ENCODE measurements at places on chromosomes 12 and 14. TPM values are rescaled to one million over a fixed set of nuclear protein-coding genes. Genes with fewer than 3 reads are reported as not detected.

DNA sequence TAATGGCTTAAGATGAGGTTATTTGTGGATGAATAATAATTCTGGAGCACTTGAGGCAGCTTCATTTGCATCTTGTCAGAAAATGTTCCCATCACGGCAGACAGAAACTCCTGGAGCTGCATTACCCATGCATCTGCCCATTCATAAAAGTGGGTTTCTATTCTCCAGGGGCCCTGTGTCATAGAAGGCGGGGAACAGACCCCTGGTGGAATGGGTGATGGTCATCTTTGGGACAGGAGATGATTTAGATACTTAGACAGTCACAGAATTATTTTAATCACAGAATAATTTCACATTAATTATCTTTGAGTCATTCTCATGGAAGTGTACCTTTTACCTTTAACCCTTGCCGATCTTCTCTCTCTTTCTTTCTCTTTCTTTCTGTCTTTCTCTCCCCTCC lies 980.7 kb upstream of the TMEM132C start:
- no peak for DNase-seq

OTUB2 gene
- 3.2 TPM for total RNA-seq

GUCY2C gene
- not detected for total RNA-seq

PTCSC3 gene
- total RNA-seq, result not detected

TSHR gene
- total RNA-seq, result not detected

GRCh38 chr12:108825201-108825950 lies 32.0 kb downstream of the SSH1 start:
- no peak for DNase-seq

- no peak for DNase-seq
These were observed 9.8 kb downstream of the CTDSP2 start for GRCh38 chr12:57836442-57837375.

TAS2R31 gene
- total RNA-seq, result 0.37 TPM

TOMM20L gene
- not detected for total RNA-seq

DNA sequence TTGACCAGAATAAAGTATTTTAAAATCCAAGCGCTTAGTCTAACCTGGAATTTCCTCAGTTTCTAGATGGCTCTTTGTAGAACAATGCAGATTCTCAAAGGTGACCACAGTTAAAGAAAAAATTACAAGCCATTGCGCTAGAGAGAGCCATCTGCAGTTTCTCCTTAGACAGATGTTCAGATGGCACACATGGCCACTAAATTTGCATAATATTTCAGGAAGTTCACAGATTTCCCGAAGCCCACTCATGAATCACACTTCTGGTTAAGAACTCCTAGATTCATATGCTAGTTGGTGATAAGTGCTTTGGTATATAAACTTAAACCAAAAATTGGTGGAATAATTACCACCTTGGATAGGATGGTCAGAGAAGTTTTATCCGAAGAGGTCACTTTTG lies 749 bp downstream of the AKAP3 start:
- no peak for DNase-seq

DNA sequence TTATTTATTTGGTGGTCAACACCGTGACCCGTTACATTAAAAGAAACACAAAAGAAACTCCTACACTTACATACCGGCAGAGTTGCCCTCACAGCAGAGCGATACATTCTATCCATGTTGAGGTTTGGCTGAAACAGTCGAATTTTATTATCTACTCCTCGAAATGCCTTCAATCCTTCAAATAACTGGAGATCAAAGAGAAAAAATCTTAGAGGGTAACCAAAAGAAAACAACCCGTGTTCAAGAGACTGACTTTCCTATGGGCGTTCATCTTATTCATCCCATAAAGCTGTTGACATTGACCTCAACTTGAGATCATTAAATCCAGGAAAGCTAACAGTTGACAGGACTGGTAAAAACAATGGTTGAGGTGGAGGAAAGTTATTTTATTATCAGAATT lies 67.7 kb downstream of the BCAT1 start:
- no peak for DNase-seq

GRCh38 chr14:81453166-81453766 lies 53.1 kb upstream of the STON2 start:
- DNase-seq, result peak; percentile 38

DNA sequence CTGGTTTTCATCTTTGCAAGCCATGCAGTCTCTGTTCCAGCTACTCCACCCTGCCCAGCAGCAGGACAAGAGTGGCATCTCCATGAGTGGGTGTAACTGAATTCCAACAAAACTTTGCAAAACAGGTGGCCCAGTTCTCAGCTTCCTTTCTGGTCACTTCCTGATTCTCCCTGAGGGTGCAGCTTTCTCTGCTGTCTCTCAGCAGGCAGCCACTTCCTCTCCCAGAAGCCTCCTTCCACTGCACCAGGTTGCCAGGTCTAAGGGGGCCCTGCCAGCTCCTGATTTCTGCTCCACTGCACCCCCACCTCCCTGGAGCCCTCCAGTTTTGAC lies 341.0 kb upstream of the FKBP4 start:
- DNase-seq, result no peak

HOXC5 gene
- total RNA-seq, result not detected

DNA sequence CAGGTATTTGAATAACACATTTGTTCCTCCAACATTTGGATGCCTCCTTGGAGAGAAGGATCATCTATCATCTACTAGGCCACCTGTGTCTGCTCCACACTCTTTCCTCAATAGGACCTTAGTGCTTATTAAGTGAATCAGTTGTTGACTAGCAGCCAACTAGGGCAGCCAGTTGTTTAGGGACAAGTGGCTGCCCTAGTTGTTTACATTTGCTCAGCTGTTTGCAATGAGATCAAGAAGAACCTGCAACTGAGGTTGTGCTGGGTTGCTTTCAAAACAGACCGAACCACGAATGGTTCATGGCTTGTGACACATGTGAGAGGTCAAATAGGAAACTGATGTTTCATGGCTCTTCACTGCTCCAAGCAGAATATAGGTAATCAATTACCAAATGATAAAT lies 53.8 kb downstream of the TMCC3 start:
- no peak for DNase-seq

DNA sequence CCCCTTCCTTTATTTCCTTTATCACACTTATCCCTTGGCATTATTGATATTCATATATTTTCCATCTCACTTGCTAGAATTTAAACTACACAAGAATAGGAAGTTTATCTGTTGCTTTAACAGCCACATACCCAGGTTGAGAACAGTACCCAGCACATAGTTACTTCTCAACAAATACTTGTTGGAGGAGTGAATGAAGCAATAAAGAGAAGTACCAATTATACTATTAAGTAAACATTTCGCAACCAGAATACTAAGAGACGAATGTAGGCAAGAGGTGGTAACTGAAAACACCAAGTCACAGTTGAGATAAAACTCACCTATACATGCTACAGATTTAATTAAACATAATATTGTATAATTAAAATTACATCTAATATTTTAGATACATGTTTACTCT lies 110.9 kb downstream of the FSCB start:
- no peak for DNase-seq

DNA sequence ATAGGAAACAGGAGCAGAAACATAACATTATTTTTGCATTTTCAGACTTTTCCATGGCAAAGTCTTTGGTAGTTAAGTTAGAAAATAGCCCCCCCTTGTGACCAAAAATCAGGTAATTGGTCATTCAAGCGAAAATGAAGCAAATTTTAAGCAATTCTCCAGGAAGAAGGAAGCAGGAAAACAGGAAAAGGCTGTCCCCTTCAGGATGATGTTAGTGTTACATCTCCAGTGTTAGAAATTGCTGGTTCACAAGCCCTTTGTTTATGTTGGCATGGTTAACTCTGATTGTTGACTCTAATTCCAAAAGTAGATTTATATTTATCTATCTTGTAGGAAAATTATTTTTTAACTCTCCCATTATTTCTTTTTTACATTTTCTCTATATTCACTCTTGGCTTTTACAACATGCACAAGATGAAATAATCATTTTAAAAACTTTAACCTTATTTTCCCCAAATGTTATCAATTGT lies 18.8 kb upstream of the GAS2L3 start:
- DNase-seq, result peak; percentile 86

DNA sequence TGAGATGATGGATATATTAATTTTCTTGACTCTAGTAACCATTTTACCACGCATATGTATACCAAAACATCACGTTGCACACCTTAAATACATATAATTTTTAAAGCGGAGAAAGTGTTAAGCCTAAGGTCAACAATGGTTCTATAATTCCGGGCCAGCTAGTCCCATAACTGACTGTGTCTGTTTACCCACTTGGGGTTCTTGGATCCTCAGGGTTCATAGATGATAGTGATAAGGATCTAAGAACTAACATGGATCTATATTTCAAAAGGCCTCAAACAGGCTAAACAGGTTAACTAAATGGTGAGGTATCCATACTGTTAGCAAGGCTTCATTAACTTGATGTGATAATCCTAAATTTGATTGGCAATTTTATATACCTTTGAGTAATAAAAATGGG lies 9.8 kb downstream of the SLC38A1 start:
- no peak for DNase-seq

DPF3 gene
- total RNA-seq, result not detected

DNA sequence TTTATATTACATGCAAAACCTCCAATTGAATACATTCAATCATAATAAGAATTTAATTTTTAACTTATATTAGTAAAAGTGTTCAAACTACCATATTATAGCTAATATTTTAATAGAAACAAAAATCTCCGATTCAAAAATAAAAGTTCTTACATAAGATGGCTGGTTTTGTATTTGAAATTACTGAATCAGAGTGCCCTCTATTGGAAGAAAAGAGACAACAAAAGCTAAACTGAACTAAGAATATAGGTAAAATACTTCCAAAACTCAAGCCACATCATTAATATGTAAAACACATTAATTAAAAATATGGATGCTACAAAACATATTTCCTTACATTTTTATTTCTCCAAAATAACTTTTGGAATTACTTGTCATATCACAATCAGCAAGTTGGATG lies 120.3 kb downstream of the GARIN6 start:
- DNase-seq, result no peak

CLEC1B gene
- not detected for total RNA-seq

GRCh38 chr12:48189331-48190125 lies 6.1 kb downstream of the CCDC184 start:
- DNase-seq, result peak; percentile 50

ANO2 gene
- total RNA-seq, result not detected

GRCh38 chr12:14769466-14769968 lies 33.8 kb downstream of the WBP11 start:
- DNase-seq, result no peak

C12orf50 gene
- not detected for total RNA-seq

DNA sequence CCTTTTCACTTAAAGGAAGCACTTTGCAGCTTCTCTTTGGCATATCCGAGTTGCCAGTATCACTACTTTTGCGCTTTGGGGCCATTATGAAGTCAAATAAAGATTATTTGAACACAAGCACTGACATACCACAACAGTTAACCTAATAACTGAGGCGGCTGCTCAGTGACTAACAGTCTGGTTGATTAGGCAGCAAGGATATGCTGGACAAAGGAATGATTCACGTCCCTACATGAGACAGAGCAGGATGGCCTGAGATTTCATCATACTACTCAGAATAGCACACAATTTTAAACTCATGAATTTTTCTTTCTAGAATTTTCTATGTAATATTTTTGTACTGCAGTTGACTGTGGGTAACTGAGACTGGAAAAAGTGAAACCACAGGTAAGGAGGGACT lies 56.9 kb upstream of the E2F7 start:
- DNase-seq, result peak; percentile 49

- peak; percentile 11 for DNase-seq
These were observed 21.8 kb downstream of the APPL2 start for GRCh38 chr12:105214148-105214547.

ZNF385A gene
- 1.8 TPM for total RNA-seq

DNA sequence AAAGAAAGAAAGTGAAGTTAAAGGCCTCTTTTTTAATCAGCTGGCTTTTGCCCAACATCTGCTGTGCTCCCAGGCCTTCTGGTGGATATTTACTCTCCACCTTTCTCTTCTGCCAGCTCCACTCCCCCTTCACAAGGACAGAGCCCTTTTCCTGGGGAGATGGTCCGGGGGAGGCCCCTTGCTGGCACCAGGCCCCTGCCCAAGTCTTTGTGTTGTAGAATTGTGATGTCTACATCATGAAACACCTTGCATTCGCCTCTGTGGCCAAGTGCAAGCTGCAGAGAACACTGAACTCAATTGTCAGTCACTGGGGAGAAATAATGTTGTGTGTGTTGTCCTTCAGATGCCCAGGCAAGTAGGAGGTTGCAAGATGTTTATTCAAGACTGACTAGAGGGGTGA lies 150.3 kb downstream of the DPF3 start:
- DNase-seq, result no peak

- no peak for DNase-seq
These were observed 18.0 kb upstream of the DLK1 start for GRCh38 chr14:100708425-100709288.

DNA sequence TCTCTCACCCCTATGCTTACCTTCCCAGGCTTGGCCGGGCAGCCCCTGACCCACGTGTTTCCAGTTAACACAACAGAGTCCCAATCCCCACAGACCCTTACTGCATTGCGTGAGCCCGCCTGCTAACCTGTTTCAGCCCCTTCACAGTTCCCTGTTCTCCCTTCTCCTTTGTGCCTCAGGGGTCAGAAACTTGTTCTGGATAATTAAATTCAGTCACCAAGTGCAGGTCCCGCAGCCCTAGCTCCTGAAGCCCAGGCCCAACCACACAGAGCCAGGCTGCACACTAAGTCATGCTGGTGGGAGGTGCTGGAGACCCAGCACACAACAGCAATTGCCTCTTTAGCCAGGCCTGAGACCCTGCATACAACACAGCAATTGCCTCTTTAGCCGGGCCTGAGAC lies 9.6 kb downstream of the ISM2 start:
- no peak for DNase-seq

GRCh38 chr14:76880449-76880848 lies 54.2 kb downstream of the LRRC74A start:
- DNase-seq, result no peak

- DNase-seq, result no peak
These were observed 373.7 kb downstream of the CCDC91 start for GRCh38 chr12:28563936-28564335.

SERPINA10 gene
- total RNA-seq, result not detected

DNA sequence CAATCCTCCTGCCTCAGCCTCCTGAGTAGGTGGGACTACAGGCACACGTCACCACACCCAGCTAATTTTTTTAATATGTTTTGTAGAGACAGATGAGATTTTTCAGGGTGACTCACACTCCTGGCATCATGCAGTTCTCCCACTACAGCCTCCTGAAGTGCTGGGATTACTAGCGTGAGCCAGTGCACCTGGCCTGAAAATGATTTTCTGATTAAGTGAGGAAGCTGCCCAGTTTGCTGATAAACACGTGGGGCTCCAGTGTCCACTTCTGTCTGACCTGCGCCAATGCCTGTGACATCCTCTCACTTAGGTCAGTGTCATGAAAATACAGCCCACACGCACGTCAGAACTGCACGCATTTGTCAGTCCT lies 37.0 kb upstream of the SFSWAP start:
- DNase-seq, result no peak

AHSA1 gene
- 136 TPM for total RNA-seq

- peak; percentile 78 for DNase-seq
These were observed 34.1 kb downstream of the TMCC3 start for GRCh38 chr12:94616203-94616729.

Data from Caki2 (cell line).